Stimulated activated CD4-positive, alpha-beta T cell treated with anti-CD3 and anti-CD28 coated beads, Interleukin-4, amount 100 ng/mL, for 1 hour (primary cell): ENCODE measurements at places on chromosomes 2 and 18.
A peak's percentile ranks its signal among the peaks of the same experiment; 100 is the strongest.

GRCh38 chr2:181462033-181462432 is 4.8 kb downstream of the ITGA4 start:
- DNase-seq, result no peak

- DNase-seq, result no peak
These were observed 33.3 kb downstream of the ANXA4 start for GRCh38 chr2:69774984-69775982.

GRCh38 chr2:18749912-18750526 is 160.7 kb upstream of the NT5C1B start:
- DNase-seq, result peak; percentile 5

DNA sequence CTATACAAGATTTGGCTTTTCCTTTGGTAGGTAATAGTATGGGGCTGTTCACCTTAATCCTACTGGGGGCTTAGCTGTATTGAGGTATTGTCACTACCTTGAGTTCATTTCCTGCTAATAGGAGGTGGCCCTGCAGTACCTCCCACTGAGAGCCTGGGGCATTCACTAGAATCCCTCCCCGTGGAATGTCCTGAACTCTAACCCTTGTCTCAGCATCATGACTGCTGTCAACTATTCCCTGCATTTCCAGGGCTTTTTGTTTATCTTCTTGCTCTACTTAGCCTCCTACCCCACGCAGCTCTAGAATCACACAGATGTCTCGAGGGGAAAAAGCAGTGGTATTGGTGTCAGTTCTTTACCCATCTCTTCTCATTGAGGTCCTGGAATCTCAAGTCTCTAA is 542.3 kb downstream of the METTL4 start:
- DNase-seq, result no peak

GRCh38 chr2:141329964-141330363 is 800.9 kb downstream of the LRP1B start:
- DNase-seq, result no peak

DNA sequence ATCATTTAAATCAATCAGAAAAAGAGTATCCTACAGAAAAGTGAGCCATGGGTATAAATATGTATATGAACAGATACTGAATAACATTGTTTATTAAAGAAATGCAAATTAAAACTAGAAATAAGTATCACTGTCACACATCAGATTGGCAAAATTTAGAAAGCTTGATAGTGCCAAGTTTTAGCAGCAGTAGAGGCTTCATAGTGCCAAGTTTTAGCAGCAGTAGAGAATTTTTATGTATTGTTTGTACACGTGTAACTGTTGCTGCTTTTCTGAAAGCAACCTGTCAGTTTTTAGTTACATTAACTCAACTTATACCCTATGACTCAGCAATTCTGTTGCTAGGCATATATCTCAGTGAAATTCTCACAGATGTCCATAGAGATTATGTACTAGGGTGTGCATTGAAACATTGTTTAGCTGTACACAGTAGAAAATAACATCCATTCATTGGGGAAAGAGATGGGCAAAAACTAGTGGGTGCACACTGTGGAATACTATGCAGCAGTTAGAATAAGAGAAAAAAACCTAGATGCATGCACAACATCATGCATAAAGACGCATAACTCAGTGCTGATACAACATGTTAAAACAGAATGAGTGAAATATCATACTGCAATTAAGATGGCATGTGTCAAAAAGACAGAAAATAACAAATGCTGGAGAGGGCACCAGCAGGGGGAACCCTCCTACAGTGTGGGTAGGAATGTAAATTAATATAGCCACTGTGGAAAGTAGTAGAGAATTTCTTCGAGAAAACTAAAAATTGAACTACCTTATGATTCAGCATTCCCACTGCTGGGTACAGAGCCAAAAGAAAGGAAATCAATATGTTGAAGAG is 294.5 kb upstream of the NT5C1B start:
- DNase-seq, result no peak

DNA sequence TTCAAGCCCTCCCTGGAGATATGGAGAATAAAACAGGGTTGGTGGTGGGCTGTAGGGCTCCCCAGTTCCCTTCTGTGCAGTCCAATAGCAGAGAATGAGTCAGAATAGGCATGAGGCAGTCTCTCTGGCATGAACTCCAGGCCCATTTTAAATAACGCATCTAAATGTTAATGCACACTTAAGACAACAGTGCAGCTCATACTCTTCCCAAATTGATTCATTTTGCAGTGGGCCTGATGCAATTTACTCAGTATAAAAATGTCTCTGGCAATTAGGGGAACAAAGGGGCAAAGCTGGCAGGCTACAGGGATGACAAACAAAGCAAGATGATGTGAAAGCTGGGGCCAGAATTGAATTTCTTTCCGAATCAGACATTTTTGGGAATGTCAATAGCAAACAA is 402.8 kb downstream of the CLIP4 start:
- no peak for DNase-seq

GRCh38 chr2:159546039-159546438 is 70.3 kb downstream of the BAZ2B start:
- no peak for DNase-seq

- no peak for DNase-seq
These were observed 83.2 kb downstream of the LAMA3 start for GRCh38 chr18:23772327-23773024.

DNA sequence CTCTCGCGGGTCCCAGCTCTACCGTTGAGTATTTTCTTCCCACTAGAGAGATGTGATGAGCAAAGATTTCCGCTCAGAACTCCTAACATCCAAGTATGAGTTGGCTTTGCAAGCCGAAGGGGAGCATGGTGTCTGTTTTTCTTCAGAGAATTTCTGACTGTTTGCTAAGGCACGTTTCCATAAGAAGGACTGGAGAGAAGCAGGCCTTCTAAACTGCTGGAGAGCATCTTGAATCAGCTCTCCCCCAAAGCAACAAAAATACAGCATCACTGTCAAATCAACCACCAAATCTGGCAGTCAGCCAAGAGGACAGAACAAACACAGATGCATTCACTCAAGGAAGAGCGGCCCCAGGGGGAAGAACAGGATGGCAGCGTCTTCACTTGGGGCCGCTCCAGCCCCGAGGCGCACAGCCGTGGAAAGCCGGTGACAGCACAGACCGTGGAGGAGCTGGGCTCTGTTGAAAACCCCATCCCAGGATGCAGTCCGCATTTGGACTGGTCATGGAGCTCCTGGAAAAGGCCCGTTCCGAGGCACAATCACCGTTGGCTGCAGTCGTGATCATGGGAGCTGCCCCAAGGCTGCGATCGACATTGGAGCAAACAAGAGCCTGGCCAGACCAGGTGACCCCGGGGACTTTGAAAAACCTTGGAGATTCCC is 101.4 kb downstream of the NFATC1 start:
- no peak for DNase-seq

- no peak for DNase-seq
These were observed 12.1 kb downstream of the PXDN start for GRCh38 chr2:1731963-1732768.

DNA sequence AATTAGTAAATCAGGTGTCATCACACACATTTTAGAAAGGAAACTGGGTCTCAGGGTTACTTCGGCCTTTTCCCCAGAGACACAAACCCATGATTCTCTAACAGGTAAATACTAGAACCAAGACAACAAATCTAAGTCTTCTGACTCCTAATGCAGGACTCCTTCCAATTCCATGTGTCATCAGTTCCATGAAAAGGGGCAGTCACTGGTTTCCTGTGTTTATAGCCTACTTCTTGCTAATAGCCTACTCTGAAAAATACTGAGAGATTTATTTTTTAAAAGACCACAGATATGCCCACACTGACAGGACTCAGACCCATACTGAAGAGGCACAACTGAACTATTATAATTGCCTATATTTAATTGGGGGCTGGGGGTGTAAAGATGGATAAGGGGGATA is 33.0 kb downstream of the RAB1A start:
- DNase-seq, result no peak

DNA sequence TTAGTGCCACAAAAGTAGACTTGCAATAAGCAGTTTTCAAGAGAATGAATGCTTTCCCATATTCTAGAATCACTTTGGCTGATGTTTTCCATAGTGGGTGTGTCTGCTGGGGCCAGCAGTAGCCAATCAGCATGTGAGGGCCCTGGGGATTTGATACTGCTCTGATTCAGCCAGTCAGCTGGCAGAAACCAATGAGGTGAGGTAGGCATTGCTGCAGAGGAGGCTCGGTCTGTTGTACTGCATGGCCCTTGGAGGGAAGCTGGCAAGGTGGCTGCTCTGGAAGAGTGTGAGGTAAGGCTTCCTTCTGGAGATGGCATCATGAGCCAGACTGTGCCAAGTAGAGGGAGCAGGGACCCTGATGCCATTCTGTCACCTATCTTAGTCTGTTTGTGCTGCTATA is 22.7 kb downstream of the TMEM87B start:
- DNase-seq, result no peak

DNA sequence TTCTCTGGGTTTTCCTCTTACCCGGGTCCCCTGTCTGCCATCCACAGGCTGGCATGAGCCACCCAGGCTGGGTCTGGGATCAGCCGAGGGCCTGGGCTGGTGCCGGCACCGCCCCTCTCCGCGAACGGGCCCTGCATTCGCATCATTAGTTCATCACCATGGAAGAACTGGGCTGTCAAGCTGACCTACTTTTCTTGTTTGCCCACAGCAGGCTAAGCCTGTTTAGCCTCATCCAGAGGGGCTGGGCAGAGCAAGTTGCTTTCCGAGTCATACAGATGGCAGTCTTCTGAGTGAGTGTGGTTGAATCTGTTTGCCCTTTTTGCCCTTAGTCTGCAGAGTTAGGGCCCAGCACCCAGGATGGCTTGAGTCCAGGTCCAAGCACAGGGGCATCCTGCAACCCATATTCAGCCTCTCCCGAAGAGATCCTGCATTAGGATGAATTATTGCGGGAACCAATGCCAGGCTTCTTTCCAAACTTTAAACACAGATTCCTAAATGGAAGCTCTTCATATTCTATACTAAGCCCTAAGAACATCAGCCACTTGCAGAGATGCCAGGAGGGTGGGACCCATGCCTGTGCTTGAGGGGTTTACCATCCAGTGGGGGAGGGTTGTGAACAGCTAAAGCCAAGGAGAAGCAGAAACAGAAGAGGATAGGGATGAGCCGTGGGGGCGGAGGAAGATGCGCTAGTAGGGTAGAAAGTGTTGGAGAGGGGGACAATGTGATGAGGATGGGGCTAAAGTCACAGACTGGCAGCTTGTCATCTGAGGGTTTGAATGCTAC is 68.0 kb downstream of the NPAS2 start:
- no peak for DNase-seq

DNA sequence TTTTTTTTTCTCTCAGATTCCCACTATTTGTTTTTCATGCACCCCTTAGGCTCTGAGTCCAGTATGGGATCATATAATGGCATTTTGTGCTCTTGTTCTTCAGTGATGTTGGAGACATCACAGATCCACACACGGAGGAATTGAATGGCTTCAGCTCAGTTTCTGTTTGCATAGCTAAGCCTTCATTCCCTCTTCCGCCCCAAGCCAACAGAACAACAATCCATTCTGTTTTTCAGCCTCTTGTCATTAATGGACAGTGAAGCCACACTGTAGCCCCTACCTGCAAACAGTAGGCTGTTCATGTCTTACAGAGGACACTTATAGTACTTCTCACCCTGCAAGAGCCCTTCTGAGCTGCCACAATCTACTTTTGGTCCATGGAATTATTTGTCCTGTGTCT is 64.0 kb upstream of the ZSWIM2 start:
- DNase-seq, result no peak

DNA sequence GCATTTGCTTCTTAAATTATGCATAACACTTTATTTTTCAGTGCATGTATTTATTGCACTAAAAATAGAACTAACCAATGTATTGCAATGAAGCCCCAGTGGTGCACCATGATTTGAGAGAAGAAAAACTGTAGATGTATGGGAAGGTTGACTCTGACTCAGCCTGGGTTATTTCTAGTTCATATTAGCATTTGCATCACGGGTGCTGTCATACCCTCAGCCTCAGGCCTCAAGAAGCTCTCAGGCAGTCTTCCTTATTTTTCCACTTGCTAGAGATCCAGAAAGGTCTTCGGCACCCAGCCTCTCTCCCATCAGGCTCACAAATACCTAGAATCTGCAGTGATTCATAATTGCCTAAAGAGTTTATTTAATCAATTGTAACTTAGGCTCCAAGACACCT is 148.0 kb downstream of the DNER start:
- DNase-seq, result no peak

DNA sequence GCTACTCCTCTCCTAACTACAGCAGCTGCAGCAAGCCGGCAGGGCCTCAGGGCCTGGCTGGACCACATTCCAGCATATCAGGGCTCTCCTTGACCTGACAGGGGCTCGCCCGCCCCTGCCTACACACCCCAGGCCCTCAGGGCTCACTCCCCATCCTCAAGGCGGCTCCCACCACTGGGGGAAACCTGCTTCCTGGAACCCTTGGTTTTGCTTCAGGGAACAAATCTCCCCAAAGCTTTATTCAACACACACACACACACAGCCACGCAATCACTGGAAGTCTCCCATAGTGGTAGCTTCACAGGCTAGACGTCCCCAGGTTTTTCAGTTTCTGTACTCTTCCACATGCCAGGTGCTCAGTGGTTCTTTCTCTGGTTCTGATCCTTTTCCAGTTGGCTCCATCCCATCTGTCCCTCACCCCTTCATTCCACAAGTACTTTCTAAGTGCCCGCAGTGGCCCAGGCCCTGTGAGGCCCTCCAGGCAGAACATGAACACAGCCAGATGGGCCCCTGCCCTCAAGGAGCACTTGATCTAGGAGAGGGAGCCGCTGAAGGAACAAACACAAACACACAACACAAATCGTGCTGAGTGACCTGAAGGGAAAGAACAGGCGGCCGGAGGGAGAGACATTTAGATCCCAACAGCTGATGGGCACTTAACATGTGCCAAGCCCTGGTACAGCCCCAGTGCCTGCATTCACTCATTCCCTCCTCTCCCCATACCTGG is 51.1 kb downstream of the TNS1 start:
- no peak for DNase-seq

DNA sequence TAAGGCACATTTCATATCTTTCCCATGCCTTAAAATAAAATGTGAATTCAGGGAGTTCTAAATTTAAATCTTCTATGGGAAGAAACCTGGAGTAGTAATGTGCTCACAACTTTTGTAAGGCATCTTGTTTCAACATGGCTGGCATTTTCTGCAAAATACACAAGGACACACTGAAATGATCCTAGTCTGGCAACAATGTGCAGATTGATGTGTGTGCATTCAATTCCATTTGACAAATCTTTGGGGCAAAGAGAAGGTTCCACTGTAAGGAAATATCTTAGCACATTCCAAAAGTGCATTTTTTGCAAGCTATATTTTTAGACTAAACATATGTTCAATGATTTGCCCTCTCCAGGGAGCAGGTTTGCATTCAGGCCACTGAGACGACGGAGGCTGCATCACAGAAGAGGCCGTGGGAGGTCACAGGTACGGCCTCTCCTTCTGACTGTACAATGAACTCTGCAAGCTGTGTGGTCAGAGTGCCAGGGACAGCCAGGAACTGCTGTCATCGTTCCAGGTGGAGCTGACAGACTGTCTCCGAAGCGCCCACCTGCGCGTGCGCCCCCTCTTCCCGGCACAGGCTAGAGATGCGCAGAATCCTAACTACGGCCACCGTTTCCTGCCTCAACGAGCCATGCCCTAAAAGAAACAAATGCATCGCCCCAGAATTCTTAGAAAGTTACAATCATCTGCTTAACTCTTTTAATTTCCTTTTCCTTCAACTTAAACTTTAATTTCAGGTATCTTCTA is 149.2 kb upstream of the POU3F3 start:
- no peak for DNase-seq

- DNase-seq, result no peak
These were observed 36.0 kb downstream of the WDFY1 start for GRCh38 chr2:223909001-223909741.
